ENCODE measurements at places on chromosomes 6 and 20.

DNA sequence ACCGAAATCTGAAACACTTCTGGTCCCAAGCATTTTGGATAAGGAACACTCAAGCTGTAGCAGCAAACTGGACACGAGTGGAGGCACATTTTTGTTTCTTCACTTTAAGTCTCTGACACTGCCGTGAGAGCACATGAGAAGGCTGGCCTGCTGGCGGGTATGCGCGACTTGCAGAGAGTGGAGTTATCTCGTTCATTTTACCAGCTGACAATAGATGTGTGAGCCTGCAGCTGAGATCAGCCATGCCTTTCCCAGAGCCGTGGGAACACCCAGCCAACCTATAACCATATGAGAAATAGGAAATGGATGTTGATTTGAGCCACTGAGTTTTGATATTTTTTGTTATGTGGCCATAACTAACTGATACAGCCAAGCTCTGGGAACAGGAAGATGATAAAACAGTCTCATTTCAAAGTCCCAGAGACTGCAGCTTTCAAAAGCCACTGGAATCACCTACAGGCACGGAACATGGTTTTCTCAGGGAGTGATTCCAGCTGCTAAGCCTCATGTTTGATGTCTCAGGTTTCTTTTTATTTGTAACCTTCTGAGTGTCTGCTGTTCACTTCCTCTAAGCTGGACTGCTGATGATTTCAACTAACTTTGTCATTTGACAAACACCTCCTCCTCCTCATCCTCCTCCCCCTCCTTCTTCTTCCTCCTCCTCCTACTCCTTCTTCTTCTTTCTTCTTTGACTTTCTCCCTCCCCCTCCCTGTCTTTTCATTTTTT lies 28.6 kb upstream of the LAMP5 start:
- no peak for DNase-seq

- no peak for DNase-seq
Observed at GRCh38 chr20:44098256-44098630, 88.7 kb downstream of the JPH2 start.

DNA sequence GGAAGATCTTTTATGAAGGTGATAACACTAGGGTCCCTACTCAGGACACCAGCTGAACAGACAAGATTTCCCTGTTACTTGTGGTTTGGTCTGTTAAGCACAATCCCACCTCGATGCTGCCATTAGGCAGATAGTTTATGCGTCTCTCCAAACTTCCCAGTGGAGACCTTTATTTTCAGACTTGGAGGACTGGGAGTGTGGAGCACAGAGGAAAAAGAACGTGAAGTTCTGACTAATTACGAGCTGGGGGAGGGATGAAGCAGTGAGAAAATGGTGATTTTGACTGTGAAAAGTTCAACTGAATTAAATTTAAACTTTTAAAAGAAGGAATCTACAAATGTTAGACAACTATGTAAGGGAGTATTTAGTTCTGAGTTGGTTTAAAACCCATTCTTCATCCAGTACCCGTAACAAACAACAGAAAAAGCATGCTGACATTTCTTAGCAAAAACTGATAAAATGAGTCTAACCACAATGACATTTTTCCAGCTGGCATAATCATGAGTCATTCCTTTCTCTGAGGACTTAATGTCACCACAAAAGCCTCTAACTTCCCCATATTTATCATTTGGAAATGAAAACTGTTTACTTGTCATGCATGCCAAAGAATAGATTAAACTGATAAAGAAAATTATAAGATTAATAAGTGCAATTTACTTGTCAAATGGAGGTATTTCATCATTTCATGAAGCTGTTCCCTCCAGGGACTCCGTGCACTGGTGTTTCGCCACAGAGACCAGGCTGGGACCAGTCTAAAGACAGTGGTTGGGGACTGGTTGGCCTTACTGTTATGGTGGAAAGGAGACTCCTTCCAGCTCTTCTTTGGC lies 113.3 kb upstream of the SSTR4 start:
- DNase-seq, result peak; percentile 56

DNA sequence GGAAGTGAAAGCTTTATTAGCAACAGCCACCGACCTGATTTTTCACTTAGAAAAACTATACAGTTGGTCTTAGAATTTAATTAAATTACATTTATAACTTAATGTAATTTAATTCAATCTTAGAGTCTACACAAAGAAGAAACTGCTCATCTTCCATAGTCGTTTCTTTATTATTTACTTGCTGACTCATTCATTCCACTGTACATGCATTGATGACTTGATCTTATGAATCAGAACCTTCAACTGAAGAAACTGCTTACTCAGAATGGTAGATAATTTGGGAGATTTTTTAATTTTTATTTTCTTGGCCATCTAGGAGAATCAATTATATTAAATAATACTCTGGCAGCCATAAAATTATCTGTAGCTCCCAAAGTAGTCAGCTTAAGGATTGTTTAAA lies 1021.6 kb upstream of the FLRT3 start:
- DNase-seq, result peak; percentile 19

GRCh38 chr6:4224067-4224978 lies 88.9 kb upstream of the ECI2 start:
- no peak for DNase-seq

- DNase-seq, result no peak
Observed at GRCh38 chr6:159121486-159121885, 47.7 kb upstream of the FNDC1 start.

GRCh38 chr6:91291071-91291470 lies 704.2 kb upstream of the MAP3K7 start:
- DNase-seq, result no peak

GRCh38 chr6:150298030-150298380 lies 70.8 kb upstream of the IYD start:
- DNase-seq, result no peak

DNA sequence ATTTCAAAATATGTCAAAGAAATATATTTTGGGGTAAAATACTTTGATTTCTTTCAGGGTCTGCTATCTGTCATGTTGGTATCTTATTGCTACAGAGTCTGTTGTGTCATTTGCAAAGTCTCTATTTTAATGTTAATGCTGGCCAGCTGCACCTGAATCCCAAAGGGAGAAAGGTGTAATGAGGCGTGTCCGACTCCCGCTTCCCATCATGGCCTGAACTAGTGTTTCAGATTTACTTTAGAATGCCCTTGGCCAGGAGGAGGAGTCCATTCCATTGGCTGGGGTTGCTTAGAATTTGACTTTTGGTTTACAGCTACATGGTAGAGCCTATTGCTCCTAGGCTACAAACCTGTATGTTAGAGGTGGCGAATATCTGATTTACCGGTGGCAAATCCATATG lies 69.3 kb downstream of the FAM50B start:
- DNase-seq, result no peak

GRCh38 chr6:25579902-25580495 lies 72.0 kb upstream of the SCGN start:
- DNase-seq, result no peak

DNA sequence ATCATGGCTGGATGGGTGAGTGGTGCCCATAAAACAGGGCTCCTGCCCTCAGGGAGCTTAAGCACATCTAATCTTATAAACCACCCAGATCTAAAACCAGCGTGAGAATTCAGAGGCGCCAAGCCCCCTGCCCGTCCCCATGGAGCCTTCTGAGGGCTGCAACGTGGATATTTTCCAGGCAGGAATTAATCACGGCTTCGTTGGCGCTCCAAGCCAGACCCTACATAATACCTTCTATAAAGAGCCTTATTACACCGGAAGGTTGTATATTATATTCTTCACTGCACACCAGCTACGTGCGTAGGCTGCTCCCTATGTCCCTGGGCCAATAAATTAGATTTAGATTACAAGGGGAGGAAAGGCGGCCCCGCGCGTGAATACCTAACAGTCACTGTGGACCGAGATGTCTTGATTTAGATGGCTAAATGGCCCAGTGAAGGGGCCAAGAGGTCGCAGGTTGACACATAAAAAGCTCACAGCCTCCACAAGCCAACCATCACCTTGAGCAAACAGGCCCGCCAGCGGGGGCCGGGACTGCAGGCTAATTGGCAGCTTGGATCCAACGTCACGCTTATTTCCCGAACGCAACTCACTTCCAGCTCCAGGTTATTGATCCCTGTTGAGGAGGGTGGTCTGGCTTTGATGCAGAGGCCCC lies 64.7 kb upstream of the APCDD1L start:
- no peak for DNase-seq

GRCh38 chr6:1312473-1313367 lies 822 bp downstream of the FOXQ1 start:
- DNase-seq, result no peak
